ENCODE measurements at places on chromosomes 4 and X.

GRCh38 chr4:176939445-176939844 lies 146.7 kb upstream of the VEGFC start:
- DNase-seq, result no peak

DNA sequence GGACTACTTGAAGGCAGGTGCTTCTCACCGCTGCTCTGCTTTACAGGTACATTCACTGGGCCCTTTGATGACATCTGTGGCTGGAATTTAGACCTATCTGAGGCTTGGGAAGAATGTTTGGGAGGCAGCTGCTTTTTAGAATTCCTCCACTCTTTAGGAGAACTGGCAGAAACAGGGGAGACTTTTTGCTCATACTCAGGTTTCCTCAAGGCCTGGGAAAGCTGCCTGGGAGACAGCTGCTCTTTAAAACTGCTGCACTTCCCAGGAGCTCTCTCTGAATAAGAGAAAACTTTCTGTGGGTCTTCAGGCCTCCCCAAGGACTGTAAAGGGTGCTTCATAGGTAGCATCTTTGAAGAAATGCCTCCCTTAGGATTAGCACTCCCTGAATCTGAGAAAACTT lies 14.3 kb downstream of the CT47C1 start:
- no peak for DNase-seq

DNA sequence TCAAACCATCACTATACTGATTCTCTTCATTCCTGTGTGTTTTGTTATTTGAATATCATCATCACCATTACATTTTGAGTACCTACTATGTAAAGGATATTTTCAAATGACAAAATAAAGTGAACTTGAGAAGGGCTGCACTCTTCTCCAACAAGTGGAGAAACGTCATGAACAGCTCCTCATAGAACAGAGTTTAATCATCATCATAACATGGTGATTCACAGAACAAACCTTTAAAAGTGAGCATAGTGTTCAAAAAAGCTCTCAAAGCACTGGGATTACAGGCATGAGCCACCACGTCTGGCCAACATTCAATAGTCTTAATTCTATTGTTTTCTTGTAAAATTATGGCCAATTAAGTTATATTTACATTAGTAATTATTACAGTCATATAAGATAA lies 993.9 kb downstream of the PDHA2 start:
- DNase-seq, result no peak

DNA sequence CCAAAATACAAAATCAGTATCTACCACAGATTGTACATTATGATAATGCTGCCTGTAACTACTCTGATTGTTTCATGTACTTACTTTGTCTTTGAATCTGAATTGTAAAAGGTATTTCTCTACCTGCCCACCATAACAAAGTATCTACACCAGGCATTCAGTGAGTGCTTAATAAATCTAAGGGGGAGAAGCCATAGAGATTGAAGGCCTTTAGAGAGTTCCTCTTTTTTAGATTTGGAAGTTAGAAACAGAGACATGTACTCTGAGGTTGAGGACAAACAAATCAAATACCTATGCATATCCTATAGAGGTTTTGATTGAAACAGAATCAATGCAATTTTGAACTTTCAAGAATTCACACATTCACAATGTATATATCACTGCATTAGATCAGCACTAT lies 42.7 kb downstream of the SAT1 start:
- no peak for DNase-seq

GRCh38 chr4:17557880-17558279 lies 19.1 kb upstream of the LAP3 start:
- DNase-seq, result no peak

DNA sequence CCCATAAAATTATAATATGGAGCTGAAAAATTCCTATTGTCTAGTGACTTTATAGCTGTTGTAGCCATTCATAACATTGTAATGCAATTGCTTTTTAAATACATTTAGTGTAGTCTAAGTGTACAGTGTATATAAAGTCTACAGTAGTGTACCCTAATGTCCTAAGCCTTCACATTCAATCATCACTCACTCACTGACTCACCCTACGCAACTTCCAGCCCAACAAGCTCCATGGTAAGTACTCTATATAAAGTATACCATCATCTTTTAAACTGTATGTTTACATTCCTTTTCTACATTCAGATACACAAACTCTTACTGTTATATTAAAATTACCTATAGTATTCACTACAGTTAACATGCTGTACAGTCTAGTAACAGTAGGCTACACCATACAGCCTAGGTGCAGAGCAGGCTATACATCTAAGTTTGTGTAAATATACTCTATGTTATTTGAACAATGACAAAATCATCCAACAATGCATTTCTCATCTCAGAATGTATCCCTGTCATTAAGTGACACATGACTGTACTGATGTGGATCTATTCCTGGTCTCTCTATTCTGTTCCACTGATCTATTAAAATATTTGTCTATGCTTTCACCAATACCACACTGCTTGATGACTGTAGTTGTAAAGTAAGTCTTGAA lies 33.7 kb downstream of the CLOCK start:
- DNase-seq, result no peak

DNA sequence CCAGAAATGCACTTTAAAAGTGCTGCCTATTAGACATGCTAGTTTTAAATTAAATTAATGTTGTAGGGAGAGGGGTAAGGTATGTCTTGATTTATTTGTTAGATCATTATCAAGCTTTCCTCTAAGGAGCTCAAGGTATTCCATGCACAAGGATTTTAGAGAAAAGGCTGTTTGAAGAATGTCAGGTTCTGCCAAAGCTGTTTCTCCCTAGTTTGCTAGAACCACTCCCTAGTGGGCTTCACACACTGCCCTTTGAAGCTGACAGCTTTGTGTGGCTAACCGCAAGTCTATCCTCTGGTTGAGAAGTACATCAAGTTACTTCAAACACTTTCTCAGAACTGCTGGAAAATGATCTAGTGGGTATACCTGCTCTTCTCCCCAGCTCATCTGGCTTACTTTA lies 32.3 kb downstream of the RASL11B start:
- DNase-seq, result no peak

GRCh38 chr4:69518102-69518501 lies 22.4 kb upstream of the UGT2B4 start:
- DNase-seq, result no peak

DNA sequence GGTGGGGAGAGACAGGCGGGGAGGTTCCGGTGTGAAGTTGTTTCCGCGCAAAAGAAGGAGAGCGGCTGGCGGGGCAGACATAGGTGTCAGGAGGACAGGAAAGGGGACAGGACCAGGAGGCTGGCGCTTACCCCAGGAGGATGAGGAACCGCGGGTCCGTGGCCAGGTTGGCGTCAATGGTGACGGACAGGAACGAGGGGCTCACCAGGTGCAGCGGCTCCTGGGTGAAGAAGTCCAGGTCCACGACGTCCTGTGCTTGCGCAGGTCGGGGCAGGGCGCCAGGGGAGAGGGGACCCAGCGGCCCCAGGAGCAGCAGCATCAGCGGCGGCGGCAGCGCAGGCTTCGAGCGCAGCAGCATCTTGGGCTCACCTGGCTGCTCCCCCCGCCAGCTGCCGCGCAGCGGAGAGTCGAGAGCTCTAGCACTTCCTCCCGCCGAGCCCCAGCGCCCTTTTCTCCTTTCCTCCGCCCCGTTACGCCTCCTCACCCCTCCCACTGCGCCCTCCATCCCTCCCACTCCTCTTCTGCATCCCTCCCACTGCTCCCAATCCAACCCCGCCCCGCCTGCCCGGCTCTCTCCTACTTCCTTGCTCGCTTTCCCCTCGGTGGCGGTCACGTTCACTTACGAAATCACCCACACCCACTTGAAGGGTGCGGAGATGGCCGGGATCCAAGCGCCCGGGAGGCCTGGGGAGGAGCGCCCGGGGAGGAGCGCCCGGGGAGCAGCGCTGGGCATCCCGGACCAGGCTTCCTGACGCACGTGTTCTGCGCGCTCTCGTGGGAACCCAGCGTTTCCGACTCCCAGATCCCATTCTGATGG lies at the start of gene HPSE:
TSS of gene HPSE (minus strand) at position 424 of the 817 bp plus-strand sequence. CDS start at position 358, 66 bp downstream.
- DNase-seq, result no peak

GRCh38 chrX:118739577-118739976 lies 12.2 kb downstream of the IL13RA1 start:
- DNase-seq, result no peak

DNA sequence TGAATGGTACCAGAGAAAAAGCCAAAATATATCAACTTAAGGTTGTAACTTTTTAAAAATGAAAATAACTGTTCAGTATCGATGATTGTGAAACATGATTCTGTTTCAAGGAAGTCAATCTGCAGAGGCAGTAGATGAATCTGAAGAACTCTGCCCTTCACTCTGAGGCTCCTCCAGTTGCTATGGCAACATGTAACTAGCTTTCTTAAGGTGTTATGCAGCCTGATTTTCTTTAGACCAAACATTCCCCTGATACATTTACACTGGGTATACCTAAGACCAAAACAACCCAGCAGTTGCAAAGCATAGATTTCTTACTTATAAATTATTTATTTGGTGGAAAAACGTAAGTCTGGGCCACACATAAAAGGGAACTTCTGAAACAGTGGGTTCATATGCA lies 133.6 kb upstream of the RASGEF1B start:
- no peak for DNase-seq

- no peak for DNase-seq
Observed at GRCh38 chr4:117817301-117817700, 217.0 kb upstream of the NDST3 start.

DNA sequence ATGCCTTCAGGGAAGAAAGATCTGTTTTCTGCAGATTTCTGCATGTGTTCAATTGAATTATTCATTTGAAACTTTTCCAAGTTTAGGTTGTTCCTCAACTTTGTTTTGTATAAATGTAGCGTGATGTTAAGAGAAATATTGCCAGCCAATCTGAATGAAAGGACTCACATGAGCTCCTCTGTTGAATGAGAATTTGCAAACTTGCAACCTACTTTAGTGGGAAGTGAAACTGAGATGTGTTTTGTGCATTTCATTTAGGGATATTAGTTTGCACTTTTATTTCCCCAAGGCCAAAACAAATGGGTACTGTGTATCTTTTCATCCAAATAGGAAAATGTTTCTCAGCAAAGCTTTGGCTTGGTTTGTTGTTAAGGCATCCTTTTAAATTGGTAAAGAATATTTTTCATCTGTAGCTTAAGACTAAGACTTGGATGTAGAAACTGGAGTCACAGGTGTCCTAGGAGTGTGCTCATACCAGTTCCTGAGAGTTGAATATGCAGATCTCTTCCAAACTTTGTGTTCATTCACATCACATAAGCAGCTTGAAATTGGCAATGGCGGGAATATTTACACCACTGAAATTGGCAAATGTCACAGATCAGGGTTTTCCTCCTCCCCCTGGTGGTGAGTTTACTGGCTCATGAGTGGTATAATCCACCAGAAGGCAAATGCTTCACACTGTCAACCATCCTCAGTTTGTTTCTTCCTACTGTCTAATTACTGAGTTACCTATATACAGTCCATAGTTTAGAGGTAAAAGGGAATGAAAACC lies 193.6 kb upstream of the BANK1 start:
- DNase-seq, result no peak

DNA sequence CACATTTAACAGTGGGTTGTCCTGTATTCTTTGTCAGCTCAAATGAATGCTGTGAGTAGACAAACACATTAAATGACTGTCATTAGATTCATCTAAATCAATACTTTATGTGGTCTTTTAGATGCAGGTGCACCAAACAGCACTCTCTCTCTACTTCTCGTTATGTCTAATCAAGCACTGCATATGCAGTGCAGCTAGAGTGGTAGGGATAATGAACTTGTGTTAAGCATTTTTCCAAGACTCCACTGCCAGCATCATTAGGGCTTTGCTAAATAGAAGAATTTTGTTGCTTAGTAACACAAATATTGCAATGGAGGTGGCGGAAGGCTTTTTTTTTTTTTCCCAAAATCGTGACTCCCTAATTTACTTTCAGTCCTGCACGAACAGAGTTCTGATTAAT lies 447.0 kb upstream of the GALNT7 start:
- no peak for DNase-seq

DNA sequence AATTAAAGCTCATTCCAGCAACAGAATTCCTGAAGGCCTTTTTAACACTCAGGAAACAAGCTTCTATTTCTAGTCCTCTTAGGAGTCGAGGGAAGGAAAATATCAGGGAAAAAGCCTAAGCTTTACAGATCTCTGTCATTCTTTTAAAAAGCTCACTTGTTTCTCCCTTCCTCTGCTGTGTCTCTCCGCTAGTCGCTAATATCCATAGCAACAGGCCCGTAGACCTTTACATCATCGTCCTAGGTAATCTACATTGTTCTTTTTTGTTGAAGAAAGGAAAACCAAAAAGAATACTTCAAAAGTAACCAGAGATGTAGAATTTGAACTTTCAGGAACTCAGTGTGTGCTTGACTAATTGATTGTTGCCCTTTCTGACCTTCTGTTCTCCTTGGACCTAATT lies 45.9 kb upstream of the MTMR1 start:
- no peak for DNase-seq

GRCh38 chr4:76968937-76969336 lies 19.4 kb downstream of the SEPTIN11 start:
- no peak for DNase-seq

GRCh38 chr4:181108237-181108636 lies 1135.0 kb upstream of the TENM3 start:
- no peak for DNase-seq

DNA sequence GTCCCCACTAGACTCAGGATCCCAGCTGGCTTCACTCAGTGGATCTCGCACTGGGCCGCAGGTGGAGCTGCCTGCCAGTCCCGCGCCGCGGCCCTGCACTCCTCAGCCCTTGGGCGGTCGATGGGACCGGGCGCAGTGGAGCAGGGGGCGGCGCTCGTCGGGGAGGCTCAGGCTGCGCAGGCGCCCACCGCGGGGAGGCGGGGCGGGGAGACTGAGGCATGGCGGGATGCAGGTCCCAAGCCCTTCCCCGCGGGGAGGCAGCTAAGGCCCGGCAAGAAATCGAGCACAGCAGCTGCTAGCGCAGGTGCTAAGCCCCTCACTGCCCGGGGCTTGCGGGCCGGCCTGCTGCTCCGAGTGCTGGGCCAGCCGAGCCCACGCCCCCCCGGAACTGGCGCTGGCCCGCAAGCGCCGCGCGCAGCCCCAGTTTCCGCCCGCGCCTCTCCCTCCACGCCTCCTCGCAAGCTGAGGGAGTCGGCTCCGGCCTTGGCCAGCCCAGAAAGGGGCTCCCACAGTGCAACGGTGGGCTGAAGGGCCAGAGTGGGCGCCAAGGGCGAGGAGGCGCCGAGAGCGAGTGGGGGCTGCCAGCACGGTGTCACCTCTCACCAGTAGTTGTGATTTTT lies 1038.0 kb downstream of the PCDH19 start:
- DNase-seq, result no peak

DNA sequence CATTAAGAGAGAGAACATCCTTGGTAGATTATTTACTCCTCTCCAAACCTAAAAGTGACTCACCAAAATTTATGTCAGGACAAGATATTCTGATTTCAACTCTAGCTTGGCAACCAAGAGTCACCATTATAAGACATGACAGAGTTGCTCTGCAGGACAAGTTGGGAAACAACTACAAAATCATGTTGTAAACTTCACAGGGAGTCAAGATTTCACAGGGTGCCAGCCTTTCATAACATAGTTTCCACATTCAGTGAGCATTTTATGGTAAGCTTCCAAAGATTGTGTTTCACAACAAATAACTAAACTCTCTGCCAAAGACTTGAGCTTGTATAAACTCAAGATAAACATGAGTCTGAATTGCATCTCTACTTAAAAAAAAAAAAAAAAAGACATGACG lies 121.0 kb upstream of the DIAPH2 start:
- DNase-seq, result no peak

- no peak for DNase-seq
Observed at GRCh38 chr4:93710847-93711430, 117.6 kb upstream of the ATOH1 start.
